ENCODE measurements at places on chromosomes 2 and 18.

GRCh38 chr2:154032220-154032619, 160.5 kb downstream of the GALNT13 start:
- DNase-seq = no peak

DNA sequence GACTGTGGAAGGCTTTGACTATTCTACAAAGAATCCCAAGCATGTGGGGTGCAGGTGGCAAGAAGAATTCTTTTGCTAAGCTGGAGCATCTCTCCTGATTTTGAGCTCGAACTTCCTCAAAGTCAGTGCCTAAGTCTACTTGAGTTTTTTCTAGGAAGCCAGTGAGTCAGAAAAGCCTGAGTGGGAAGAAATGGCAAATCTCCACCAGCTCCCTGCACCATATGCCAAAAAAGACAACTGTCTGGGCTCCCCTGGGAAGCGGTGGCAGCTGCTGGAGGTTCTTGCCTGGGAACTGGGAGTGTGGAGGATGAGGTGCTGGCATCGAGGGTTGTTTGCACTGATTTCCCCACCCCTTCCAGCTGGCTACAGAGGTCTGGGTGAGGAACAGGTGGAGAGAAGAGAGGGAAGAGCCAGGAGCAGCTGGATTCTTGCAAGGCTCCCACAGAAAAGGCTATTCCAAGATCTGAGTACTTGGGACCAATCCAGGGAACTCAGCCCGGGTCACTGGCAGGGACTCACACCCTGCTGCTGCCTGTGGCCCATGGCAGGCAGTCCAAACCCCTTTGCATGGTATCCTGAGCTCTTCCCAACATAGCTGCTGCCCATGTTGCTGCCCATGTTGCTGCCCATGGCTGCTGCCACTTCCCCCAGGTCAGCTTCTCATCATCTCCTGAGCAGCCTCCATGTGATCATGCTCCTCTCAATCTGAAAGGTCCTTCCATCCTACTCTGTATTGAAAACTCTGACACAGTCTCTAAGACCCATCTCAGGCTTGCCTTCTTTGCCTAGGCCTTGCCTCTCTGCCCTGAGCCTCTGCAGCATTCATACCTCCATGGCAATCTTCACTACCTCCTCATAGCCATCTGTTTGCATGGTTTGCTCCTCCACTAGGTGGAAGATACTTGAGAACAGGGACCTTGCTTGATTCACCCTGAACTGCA, 128.3 kb upstream of the SPATS2L start:
- no peak for DNase-seq

- no peak for DNase-seq
These were observed 583 bp downstream of the HIBCH start for GRCh38 chr2:190318931-190319554.

- peak; percentile 48 for DNase-seq
These were observed 289.0 kb downstream of the RNF144A start for GRCh38 chr2:7206111-7206810.

DNA sequence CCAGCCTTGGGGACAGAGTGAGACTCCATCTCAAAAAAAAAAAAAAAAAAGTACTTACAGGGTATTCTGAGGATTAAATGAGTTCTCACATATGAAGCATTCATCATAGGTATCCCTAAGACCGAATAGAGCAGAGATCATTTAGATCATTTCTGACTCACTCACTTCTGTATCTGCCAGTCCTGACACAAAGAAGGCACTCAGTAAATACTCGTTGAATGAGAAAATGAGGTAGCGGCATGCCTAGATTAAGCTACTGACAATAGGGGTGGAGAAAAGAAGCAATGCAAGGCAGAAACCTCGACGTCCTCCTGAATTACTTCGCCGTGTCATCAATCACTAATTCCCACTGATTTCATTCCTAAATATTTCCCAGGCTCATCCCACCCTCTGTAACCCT, 103.8 kb downstream of the GREB1L start:
- no peak for DNase-seq

DNA sequence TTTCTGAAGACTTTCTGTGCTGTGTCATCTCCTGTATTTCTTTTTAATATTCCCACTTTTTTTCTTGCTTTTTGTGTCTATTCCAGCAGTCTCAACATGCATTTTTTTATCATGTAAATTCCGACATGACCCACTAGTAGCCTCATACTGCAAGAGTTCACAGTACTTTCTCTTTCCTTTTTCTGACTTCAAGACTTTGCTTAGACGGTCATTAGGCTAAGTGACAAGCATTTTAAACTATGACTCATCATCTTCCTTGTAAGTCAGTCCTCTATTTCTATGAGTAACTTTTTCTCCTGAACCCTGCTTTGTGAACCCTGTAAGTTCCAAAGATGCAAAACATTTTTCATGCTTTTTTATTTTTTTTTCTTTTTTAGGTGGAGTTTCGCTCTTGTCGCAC, 381.2 kb downstream of the TXNL1 start:
- peak; percentile 100 for DNase-seq

GRCh38 chr2:119494163-119494790, 30.0 kb downstream of the SCTR start:
- no peak for DNase-seq

DNA sequence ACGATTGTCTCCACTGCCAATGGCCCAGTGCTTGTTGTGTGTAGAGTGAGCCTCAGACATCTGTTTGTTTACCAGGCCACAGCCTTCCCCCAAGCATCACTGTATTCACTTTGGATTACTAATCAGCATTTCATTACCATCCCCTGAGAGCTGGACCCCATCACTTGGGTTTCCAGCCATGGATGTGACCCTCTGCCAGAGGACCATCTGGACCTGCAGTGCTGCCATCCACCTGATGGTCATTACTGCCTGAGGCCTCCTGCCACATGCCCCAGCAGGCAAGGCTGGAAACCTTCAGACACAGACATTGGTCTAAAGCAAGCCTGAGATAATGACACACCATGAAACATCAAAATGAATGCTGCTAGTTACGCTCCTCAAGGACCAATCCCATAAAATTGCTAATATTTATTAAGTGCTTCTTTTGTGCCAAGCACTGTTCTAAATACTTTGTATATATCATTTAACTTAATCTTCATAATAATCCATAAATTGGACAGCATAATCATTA, 2096.3 kb upstream of the CELF4 start:
- no peak for DNase-seq

GRCh38 chr2:152051436-152051835, 47.4 kb downstream of the CACNB4 start:
- DNase-seq = peak; percentile 38

- no peak for DNase-seq
These were observed 104.7 kb upstream of the PKDCC start for GRCh38 chr2:41943159-41943558.

DNA sequence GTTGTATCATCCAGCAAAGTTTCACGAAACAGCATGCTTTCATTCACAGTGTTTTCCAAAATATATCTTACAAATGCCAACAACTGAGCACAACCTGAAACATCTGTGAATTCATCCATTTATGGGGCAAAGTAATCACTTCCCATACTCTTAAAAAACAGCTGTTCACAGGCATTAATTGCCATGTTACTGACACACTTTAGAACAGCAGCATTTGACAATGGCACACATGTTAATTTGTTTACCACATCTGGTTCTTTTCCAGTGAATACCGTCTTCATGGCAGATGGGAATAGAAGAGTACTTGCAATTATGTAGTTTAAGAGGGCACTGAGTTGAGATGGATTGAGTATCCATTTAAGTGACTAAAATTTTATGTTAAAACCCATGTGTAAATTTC, 347.4 kb upstream of the LRP1B start:
- DNase-seq = no peak

GRCh38 chr2:234133004-234133403, 82.5 kb downstream of the SPP2 start:
- no peak for DNase-seq

DNA sequence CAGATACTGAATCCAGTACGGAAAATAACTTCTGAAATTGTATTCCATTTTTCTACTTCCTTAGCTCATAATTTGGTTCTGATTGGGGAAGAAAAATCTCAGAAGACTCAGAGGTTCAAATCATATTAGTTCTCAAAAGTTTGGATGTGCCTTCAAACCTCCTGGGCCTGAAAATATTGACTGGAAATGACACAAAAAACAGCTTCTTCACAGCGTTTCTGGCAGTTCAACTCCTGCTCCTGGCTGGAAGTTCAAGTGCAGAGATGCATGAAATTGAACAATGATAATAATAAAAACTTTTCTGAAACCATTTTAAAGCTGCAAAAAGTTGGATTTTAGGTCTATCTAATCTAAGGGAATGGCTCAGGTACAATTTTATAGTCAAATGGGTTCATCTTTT, 1459.9 kb upstream of the CELF4 start:
- DNase-seq = no peak

- DNase-seq = no peak
These were observed 626.7 kb downstream of the GALR1 start for GRCh38 chr18:77876319-77876865.

DNA sequence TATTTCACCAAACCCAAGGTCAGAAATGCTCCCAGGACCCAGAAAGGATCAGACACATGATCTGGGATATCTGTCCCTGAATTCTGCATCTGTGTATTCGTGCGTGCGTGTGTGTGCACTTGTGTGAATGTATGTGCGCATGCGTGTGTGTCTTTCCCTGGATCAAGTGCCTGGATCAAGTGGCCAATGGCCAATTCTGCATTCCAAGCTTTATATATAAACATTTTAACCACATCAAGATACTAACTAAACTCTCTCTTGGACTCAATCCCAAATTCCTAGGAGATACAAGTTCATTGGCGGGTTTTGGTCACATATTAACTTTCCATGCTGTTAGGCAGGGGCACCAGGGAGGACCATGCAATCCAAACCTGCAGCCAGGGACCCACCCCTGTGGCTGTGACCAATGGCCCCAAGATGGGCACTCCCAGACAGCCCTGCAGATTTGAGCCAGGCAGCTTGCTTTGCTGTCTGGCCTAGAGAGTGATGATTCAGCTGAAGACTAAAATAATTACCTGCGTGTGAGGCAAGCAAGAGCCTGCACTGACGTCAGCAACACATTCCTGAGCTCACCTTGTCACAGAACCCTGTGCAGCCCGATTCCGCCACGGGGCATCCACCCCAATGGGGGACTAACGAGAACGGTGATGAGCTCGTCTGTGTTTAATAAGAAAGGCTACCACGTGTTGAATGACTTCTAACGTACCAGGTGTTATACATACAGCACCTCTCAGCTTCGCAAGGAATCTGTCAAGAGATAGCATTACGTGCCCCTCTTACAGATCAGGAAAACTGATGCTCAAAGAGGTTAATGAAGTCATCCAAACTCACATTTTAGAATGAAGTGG, 45.3 kb upstream of the ROCK2 start:
- no peak for DNase-seq

DNA sequence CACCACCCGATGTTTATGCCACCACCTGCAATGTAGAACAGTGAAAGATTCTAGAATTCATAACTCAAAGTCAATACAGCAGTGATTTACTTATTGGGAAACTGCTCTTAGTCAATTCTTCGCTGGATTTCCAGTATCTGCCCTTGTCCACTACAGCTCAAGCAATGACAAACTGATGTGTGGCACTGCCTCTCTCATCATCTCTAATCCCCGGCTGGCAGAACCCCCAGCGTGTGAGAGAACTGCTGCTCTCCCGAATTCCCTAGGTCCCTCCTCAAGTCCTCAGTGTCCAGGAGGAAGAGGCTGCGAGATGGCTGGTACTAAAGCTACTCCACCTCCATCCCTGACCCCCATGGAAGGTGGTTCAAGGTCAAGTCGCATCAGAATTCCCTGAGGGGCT, 1.6 kb downstream of the TXNL4A start:
- no peak for DNase-seq

DNA sequence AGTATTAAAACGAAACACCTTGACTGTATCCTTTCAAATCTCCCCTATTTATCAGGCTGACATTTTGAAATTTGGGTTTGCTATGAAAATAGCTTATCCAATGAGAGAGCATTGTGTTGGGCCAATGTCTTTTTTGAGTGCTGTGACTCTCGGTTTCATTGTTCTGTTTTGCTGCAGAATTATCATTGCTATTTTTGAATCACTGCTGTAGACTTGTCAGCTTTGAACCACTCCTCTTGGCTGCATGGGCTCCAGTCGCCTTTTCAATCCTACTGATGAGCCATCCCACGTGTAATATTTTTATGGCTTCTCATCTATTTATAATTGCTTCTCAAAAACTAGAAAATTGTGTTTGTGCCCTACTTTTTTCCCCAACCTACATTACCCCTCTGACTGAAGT, 322.8 kb downstream of the LNPK start:
- DNase-seq = no peak

All from suppressor macrophage treated with lipopolysaccharide for 1 hour (primary cell).